ENCODE measurements at places on chromosomes 6 and 20. TPM values are rescaled to one million over a fixed set of nuclear protein-coding genes. Genes with fewer than 3 reads are reported as not detected.

GRCh38 chr6:142165227-142165626 is 18.2 kb downstream of the VTA1 start:
- H3K27ac ChIP-seq = peak overlapping the region; percentile 19
- H3K27me3 ChIP-seq = no peaks in the 10 kb centered on the region
- peaks cover 45% of the 10 kb centered on the region for H3K4me1 ChIP-seq
- no peak for DNase-seq
- H3K36me3 ChIP-seq = peaks cover 41% of the 10 kb centered on the region
- no peak overlapping the region for H3K4me3 ChIP-seq

DNA sequence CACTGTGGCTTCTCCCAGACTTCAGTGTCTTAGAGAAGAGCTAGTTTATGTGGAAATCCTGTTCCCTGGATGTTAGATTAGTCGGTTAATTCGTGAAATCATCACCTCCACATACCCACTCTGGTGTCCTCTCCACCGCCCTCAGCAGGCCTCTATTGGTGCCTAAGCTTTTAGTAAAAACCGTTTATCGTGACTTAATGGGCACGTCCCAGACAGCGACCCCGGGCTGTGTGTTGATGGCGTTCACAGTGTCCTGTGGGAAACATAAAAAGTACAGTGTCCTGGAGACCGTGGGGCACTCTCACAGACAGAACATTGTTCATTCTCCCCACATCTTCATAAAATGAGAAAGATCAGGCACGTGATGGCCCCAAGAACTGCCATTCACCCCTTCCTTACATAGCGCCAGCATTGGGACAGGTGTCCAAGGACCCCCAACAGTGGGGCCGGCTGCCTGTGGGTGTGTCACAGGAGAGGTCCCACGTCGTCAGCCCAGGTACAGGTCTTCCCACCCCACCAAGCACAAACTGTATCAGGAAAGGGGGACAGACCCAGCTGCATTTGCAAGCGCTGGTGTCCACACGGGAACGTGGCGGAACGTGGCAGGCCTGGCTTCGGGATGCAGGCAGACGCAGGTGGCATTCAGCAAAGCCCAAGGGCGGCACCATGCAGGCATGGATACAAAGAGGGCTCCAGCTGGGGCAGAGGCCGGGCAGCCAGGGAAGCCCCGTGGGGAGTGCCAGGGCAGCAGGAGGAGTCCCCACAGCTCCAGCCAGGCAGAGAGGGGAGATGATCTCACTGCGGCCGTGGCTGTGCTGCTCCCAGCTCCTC is 237.7 kb downstream of the DLL1 start:
- no peak overlapping the region for H3K4me3 ChIP-seq
- no peak for DNase-seq
- H3K4me1 ChIP-seq = no peaks in the 10 kb centered on the region
- no peaks in the 10 kb centered on the region for H3K27me3 ChIP-seq
- no peaks in the 10 kb centered on the region for H3K36me3 ChIP-seq

DNA sequence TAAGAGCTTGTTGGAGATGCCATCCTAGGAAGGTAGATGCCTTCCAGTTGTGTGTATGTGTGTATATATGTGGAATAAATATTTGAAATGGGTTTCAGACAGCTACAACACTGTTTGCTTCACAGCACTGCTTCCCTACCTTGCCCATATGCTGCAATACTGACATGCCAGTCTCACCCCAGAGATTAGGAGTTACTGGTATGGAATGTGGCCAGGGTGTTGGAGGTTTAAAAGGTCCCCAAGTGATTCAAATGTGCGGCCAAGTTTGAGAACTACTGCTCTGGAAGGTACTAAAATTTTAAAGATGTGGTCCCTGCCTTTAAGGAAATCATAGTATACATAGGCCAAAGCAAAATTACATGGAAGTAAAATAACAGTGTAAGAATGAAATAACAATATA is 39.5 kb downstream of the BCKDHB start:
- H3K4me1 ChIP-seq = no peaks in the 10 kb centered on the region
- peaks cover 51% of the 10 kb centered on the region for H3K36me3 ChIP-seq
- no peak overlapping the region for H3K27ac ChIP-seq
- no peaks in the 10 kb centered on the region for H3K27me3 ChIP-seq
- DNase-seq = no peak

DNA sequence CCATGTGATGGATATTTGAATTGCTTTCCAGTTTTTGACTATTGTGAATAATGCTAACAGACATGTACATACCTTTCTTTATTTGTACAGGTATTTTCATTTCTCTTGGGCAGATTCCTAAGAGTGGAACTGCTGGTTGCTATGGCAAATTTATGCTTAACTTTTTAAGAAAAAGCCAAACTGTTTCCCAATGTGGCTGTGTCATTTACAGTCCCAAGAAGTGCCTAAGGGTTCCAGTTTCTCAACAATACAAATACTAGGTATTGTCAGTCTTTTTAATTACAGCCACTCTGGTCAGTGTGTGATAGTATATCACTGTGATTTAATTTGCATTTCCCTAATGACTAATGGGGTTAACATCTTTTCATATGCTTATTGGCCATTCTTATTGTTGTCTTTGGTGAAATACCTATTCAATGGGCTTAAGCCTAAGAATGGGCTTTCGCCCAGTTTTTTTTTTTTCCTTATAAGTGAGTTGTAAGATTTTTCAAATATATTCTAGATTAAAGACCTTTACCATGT is 10.3 kb downstream of the REPS1 start:
- no peak for DNase-seq
- no peaks in the 10 kb centered on the region for H3K27me3 ChIP-seq
- H3K27ac ChIP-seq = no peak overlapping the region
- peaks cover 3% of the 10 kb centered on the region for H3K36me3 ChIP-seq
- H3K4me3 ChIP-seq = no peak overlapping the region

DNA sequence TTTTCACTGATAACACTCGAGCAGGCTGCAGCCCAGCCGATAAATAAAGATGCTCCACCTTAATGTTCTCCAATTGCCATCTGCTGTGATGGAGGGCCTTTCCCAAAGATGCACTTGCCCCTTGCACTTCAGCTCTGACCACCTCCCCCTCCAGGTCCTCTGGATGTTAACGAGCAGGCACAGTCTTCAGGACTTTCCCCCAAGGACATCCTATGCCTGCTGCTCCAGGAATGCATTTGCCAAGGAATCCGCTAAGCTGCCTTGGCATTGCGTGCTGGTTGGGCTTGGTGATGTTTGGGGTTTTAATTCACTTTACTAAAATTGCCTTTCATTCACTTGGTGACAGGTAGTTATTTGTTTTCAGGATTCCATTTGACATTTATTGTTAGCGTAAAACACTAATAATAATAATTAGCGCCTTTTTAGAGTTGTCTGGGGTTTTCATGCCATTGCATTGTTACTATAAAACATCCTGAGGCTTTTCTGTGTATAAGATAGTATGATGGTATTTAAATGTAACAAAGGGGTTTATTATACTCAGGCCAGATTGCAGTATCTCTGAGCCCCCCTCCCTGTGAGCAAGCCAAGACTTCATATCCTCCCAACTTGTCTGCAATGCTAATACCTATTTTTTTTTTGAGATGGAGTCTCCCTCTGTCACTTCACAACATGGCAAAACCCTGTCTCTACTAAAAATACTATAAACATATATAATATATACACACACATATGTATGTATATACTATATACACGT is 66.7 kb upstream of the TSHZ2 start:
- no peaks in the 10 kb centered on the region for H3K36me3 ChIP-seq
- no peak for DNase-seq
- peaks cover 2% of the 10 kb centered on the region for H3K4me1 ChIP-seq
- H3K27ac ChIP-seq = no peak overlapping the region

DNA sequence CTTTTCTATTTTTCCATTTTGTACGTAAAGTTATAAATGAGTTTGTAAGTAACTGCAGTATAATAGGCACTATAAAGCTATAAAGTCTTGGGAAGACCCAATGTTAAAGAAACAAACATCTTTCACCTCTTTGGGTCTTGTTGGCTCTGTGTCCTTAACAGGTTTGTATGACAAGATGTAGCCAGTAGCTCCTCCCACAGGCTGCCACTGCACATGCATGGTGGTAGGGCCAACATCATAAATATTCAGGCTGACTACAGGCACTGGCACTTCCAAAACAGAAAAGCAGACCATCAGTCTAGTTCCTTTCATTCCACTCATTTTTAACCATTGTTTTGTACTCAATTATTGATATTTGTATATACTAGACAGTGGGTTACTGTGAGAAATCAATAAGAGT is 59.9 kb downstream of the COL12A1 start:
- no peak overlapping the region for H3K4me3 ChIP-seq
- DNase-seq = no peak
- no peaks in the 10 kb centered on the region for H3K4me1 ChIP-seq
- no peaks in the 10 kb centered on the region for H3K36me3 ChIP-seq
- no peak overlapping the region for H3K27ac ChIP-seq
- H3K27me3 ChIP-seq = peaks cover 14% of the 10 kb centered on the region

DNA sequence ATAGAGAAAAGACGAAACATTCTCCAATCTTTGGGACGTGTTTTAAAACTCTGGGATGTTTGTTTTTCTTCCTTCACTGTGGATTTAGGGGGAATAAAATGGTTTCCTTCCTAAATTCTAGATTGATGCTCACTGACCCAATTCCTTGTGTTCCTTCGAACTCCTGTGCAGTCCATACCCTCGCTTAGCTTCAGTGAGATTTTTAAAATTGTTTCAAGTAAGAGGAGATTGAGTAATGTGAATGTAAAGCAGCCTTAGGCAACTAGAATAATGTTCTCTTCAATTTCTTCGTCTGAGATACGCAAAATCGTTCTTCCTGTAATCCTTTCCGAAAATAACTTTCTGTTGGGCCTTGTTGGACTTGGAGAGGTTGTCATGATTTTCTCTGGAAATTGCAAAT is 2.6 kb upstream of the VGLL2 start:
- H3K4me1 ChIP-seq = peaks cover 11% of the 10 kb centered on the region
- H3K27ac ChIP-seq = no peak overlapping the region
- DNase-seq = no peak
- peaks cover 52% of the 10 kb centered on the region for H3K27me3 ChIP-seq

GRCh38 chr20:63752411-63753101 is 13.0 kb downstream of the SLC2A4RG start:
- no peaks in the 10 kb centered on the region for H3K36me3 ChIP-seq
- H3K27me3 ChIP-seq = no peaks in the 10 kb centered on the region
- H3K4me3 ChIP-seq = no peak overlapping the region

- H3K4me3 ChIP-seq = no peak overlapping the region
- no peak for DNase-seq
- no peak overlapping the region for H3K27ac ChIP-seq
- no peaks in the 10 kb centered on the region for H3K4me1 ChIP-seq
Observed at GRCh38 chr6:81556551-81556950, 195.9 kb downstream of the TENT5A start.

Gene ZSCAN23
- total RNA-seq = 2.8 TPM

GRCh38 chr6:35251949-35252348 is 7.6 kb upstream of the ZNF76 start:
- peaks cover 3% of the 10 kb centered on the region for H3K4me1 ChIP-seq
- H3K36me3 ChIP-seq = peaks cover 6% of the 10 kb centered on the region
- no peak overlapping the region for H3K4me3 ChIP-seq
- no peak overlapping the region for H3K27ac ChIP-seq

DNA sequence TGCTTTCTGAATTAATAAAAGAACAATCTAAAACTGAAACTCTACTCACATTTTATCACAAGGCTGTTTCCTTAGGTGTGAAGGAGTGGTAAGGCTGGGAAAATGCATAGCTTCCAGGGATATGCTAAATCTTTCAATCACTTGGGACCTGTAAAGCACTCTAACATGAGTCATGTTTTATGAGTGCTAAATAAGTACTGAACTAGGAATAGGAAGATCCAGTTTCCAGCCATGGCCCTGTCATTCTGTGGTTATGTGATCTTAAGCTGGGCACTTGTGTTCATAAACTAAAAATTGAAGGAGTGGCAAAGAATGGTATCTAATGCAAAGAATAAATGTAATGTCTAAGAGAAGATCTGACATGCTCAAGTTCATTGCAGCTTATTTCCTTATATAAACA is 6.1 kb upstream of the TMEM200A start:
- H3K4me3 ChIP-seq = no peak overlapping the region
- no peak overlapping the region for H3K27ac ChIP-seq
- DNase-seq = no peak
- peaks cover 16% of the 10 kb centered on the region for H3K27me3 ChIP-seq
- H3K4me1 ChIP-seq = peaks cover 7% of the 10 kb centered on the region
- peaks cover 5% of the 10 kb centered on the region for H3K36me3 ChIP-seq

Gene OR2H1
- not detected for total RNA-seq

DNA sequence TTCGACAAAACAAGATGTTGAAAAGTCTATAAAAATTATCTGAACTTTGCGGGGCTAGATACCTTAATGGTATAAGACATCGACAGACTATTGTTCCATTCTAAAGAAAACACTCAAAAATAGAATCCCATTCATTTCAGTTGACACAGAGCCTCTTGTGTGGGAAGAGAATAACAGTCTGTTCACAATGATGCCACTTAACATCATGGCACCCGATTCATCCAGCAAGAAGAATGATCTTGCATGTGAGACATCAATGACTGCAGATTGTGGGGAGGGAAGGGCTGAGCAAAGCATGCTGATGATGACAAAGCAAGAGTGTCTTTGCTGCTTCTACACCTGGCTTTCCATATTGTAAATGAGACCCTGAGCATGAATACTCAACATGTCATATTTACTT is 49.7 kb upstream of the ARMH2 start:
- peaks cover 18% of the 10 kb centered on the region for H3K36me3 ChIP-seq
- no peak for DNase-seq
- no peaks in the 10 kb centered on the region for H3K27me3 ChIP-seq
- no peak overlapping the region for H3K4me3 ChIP-seq
- H3K4me1 ChIP-seq = peaks cover 31% of the 10 kb centered on the region

DNA sequence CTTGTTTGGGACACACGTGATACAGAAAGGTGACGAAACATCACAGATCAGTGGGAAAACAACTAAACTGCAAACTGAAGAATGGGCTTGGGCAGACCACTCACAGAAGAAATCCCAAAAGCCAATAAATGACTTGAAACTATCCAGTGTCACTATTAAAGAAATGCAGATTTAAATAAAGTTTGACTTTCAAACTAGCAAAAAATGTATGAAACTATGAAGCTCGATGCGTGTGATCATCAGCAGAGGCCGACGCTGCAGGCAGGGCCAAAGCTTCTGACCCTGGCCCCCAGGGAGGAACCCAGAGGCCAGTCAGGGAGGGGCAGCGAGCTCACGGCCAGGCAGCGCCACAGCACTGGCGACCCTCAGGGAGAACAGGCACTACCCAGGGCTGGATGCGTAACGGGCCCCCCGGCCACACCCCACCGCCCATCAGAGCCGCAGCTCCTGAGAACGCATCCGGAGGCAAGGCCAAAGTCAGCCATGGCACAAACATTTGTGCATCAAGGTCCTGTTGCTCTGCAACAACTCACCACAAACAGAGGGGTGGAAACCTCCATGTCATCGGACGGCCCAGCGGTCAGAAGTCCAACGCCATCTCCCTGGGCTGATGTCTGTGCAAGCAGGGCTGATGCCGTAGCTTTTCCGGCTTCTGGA is 94.1 kb downstream of the YTHDF1 start:
- H3K4me1 ChIP-seq = no peaks in the 10 kb centered on the region
- H3K4me3 ChIP-seq = no peak overlapping the region
- peaks cover 8% of the 10 kb centered on the region for H3K27me3 ChIP-seq
- H3K36me3 ChIP-seq = no peaks in the 10 kb centered on the region
- no peak for DNase-seq
- no peak overlapping the region for H3K27ac ChIP-seq

Gene CEP85L
- 70.9 TPM for total RNA-seq

GRCh38 chr6:69784595-69785377 is 12.0 kb downstream of the LMBRD1 start:
- H3K27me3 ChIP-seq = no peaks in the 10 kb centered on the region
- peak overlapping the region; percentile 49 for H3K27ac ChIP-seq
- DNase-seq = no peak
- no peaks in the 10 kb centered on the region for H3K36me3 ChIP-seq

GRCh38 chr20:25353747-25354705 is 36.6 kb downstream of the ABHD12 start:
- peaks cover 60% of the 10 kb centered on the region for H3K4me1 ChIP-seq
- H3K27ac ChIP-seq = peak overlapping the region; percentile 70
- H3K4me3 ChIP-seq = no peak overlapping the region
- no peak for DNase-seq
- no peaks in the 10 kb centered on the region for H3K27me3 ChIP-seq
- H3K36me3 ChIP-seq = peaks cover 6% of the 10 kb centered on the region
